ENCODE measurements at places on chromosomes 13 and 19.

DNA sequence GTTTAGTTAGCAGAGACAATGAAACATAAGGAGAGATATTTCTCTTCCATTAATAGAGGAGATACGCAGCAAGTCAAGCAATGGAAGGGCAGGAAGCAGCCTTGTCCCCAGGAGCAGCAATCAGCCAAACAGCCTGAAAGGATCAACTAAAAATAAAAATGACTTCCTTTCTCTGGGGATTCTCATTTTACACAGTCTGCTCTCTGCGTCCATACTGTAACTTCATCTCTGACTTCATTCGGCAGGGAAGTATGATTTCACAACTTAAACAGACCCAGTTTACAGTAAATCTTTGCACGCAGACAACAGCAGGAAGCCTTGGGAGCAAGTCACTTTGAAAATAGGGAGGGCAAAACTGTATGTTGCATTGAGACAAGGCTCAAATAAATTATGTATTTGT is 826.7 kb downstream of the DIAPH3 start:
- DNase-seq = no peak

GRCh38 chr19:51392701-51393100 is 2.3 kb upstream of the C19orf84 start:
- DNase-seq = no peak

GRCh38 chr19:46159418-46160232 is 11.6 kb downstream of the IGFL2 start:
- no peak for DNase-seq

DNA sequence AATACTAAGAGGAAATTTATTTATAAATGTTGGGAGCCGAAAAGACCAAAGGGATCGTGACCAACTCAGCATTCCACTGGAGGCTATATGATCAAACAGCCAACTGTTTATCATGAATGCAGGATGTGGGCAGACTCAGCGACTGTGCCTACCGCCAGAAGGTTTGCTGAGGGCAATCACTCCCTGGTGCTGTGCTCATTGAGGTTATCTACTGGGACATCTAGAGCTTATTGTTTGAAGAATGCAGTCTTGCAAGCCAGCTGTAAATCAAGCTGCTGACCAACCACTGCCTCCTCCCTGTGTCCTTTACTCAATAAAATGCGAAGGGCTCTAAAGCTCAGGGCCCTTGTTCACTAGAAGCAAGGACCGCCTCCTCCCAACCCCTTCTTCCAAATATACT is 8.5 kb upstream of the XPO4 start:
- no peak for DNase-seq

GRCh38 chr19:37969695-37970094 is 62.7 kb downstream of the SIPA1L3 start:
- DNase-seq = no peak

GRCh38 chr13:47409778-47410177 is 512.9 kb upstream of the HTR2A start:
- DNase-seq = no peak

DNA sequence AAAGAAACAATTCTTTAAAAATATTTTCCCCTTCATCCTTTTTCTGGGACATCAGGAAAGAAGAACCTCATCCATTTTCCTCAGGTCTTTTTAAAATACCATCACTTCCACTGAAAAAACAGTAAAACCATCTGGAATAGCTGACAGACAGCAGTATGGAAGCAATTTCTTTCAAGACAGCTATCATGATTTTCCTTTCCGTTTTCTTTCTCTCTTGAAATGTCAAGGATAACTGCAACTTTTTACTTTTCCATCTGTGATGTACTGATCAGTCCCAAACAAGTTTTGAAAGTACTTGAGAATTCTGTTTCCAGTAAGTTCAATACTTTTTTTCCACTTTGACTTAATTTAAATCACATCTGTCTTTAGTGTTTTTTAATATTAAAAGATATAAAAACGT is 211.2 kb downstream of the LHFPL6 start:
- no peak for DNase-seq

DNA sequence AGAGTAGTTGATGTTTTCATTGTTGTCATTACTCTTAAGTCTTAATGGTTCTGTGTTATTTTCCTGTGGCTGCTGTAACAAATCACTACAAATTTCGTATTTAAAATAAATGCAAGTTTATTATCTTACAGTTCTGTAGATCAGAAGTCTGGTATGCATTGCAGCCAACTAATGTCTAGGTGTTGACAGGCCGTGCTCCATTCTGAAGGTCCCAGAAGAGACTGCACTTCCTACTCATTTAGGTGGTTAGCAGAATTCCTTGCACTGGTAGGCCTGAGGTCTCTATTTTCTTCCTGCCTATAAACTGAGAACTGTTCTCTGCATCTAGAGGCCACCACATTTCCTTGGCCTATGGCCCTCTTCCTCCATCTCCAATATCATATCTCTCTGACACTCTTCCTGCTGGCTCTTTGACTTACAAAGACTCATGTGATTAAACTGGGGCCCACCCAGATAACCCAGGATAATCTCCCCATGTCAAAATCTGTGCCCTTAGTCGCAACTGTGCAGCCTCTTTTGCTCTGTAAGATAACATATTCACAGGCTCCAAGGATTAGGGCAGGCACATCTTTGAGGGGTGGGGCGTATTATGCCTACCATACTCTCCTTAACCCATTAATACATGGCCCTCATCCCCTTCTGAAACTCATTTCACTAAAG is 468.4 kb downstream of the FOXO1 start:
- no peak for DNase-seq

- no peak for DNase-seq
These were observed 10.7 kb downstream of the SHISA7 start for GRCh38 chr19:55432241-55432959.

DNA sequence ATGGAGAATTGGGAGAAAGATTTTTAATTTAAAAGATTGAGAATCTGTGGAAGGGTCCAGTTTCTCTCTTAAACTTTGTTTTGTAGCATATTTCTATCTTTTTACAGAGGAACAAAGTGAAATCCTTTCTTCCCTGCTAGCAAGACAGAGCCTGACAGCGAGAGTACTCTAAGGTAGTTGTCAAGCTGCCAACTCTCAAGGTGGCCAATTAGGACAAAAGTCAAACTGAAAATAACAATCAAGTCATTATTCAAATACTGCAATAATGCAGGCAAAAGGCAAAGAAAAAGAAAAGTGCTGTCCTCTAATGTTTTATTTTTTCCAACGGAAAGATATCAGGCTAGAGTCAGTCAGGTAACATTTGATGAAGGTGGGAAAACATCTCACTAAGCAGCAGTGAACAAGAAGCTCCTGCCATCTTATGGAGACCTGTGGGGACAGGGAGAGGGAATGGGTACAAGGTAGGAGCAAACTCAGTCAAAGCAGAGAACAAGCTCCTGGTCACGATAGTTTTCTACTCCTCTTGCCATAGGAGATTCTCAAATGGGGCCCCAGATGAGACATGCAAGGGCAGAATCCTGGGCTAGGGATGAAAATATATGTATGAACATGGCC is 801.9 kb upstream of the SLITRK1 start:
- DNase-seq = no peak

DNA sequence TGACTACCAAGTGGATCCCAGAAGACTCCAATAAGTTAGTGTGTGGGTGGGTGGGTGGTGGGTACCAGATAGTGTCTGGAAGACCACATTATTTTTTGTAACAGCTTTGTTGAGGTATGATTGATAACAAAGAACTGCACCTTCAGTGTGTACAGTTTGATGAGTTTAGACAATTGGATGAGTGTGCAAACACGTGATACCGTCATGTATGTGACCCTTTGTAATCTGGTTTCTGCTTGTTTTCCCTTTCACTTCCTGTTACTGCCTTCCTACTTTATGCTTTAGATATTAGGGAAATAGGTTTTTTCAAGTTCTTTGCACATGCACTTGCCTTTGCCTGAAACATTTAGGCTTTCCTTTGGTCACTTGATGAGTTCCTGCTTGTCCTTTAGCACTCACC is 8.5 kb downstream of the RPL21 start:
- DNase-seq = no peak

GRCh38 chr13:98525456-98526181 is 51.3 kb downstream of the STK24 start:
- DNase-seq = no peak

- peak; percentile 6 for DNase-seq
These were observed 694 bp downstream of the CLN5 start for GRCh38 chr13:76992548-76993001.

DNA sequence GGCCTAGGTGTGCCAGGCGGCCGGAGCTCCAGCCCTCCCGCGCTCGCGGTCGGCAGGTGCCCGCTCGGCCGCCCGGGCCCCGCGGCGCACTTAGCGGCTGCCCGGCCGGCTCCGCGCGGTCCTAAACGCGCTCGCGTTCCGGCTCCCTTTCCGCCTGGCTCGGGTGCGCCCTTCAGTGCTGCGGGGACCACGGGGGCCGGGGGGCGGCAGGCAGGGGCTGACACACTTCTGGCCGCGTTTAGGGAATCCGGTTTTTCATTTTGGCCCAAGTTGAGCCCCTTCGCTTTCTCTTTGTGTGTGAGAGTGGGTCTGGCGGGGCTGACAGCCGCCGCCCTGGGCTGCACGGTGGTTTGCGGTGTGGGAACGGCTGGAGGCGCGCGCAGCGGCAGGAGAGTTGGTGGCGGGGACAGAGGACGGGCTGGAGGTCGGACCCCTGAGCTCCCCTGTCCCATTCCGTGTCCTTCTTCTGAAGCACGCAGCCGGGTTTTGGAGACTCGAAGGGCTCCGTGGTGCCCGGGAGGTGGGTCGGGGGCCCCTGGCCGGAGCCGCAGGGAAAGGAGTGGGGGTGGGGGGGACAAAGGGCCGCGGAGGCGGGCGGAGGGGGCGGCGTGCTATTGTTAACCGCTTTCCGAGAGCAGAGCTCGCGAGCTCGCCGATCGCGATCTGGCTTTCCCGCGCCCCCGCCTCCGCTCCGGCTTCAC is 3.1 kb downstream of the FGF9 start:
- DNase-seq = no peak

GRCh38 chr13:53010374-53011105 is 18.1 kb upstream of the OLFM4 start:
- DNase-seq = no peak

DNA sequence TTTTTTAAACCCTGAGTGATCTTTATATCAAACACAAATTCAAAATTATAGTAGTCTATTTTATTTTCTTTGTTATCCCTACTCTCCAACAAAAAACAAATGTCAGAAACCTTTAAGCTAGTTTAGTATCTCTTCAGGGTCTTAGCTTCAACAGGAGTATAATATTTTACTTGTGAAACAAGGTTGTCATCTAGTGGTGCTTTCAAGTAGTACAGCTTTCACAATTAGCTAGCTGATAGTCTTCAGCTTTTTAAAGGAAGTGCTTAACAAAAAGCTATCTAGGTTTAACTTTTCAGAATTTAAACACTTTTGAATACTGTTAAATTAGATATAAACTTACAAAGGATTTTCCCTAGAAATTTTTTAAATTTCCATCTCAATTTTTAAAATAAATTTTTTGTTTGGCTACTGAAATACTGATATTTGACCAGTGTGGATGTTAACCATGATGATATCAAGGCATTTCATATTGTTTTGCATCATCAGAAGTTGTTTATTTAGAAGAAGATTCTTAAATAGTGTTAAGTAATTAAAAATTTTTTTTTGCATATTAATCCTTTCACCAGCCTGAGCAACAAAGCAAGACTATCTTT is 34.2 kb downstream of the TDRD3 start:
- peak; percentile 41 for DNase-seq

DNA sequence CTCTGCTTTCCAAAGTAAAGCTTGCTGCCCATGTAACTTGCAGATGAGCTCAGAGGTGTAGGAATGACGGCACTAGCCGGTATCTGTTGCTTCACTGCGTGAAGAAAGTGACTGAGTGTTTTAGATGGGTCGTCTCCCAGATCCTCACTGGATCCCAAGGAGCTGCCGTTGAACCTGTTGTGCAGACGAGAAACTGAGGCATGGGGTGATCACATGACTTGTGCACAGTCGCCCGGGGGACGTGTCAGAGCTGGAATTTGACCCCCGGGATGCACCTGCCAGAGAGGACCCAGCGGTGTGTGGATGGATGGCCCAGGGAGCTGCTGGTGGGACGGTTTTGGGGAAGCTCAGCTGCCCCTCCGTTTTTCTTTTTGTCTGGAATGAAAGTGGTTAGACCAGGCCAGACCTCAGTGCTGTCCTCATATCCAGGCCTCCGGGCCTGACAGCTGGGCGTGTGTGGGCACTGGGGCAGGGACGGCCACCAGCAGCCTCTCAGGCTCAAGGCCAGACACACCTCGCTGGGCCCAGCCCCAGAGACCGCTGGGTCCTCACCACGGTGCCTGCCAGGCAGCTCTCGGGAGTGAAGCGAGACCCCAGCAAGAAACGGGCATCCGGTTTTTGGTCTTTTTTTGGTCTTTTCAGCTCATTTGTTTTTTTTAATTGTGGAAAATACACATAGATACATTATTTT is 12.5 kb downstream of the ARID3A start:
- DNase-seq = no peak

DNA sequence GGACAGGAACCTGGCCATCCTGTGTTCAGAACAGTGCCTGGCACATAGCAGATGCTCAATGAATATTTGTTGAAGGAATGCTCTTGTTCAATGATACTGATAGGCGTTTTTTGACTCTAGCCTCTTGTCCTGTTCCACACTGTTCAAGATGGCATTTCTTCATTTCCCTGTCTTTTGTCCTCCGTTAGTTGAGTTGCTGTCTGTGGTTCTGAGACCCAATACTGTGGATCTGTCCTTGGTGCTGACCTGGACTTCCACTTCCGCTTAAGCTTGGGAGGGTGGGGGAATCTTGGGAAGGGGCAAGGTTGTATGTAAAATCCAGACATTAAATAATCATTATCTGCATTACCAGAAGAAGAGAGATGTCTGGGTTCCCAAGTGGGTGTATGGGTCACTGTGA is 8.3 kb upstream of the KCNN4 start:
- DNase-seq = no peak

DNA sequence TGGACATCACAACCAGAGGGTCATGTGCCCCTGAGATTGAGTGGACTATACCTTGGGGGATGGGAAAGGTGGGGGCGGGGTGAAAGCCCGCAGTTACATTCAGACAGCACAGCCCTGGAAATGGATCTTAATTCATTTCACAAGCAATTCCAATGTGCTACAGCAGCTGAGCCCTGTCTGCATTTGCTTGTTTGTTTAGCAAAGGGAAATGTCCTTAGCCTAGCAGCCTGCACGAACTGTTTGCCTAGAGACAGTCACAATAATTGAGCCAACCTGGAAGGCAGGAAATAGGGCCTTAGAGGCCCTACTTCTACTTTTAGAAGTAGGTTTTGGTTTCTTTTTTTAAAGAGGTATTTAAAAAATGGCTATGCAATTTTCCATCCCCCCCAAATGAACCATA is 177.3 kb upstream of the KL start:
- no peak for DNase-seq

DNA sequence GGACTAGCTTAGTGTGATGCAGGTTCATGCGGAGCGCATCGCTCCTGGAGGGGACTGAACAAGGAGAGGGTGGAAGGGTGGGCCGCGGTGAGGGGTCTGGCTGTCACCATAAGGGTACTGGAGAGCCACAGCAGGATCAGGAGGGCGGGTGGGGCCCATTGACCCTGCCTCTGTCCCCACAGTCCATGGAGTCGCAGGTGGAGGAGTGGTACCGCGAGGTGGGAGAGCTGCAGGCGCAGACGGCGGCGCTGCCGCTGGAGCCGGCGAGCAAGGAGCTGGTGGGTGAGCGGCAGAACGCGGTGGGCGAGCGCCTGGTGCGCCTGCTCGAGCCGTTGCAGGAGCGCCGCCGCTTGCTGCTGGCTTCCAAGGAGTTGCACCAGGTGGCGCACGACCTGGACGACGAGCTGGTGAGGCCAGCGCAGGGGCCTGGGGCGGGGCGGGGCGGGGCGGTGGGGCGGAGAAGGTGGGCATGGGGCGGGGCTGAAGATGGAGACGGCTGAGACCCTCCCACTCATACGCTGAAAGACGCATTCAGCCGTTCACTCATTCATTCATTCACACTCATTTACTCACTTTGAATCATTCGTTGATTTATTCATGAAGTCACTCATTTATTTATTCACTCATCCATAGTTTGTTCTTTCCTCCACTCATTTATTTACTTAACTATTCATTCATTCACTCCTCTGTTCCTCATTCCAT is 27.5 kb upstream of the SHKBP1 start:
- DNase-seq = no peak
